ENCODE measurements at places on chromosomes 2 and 18.

DNA sequence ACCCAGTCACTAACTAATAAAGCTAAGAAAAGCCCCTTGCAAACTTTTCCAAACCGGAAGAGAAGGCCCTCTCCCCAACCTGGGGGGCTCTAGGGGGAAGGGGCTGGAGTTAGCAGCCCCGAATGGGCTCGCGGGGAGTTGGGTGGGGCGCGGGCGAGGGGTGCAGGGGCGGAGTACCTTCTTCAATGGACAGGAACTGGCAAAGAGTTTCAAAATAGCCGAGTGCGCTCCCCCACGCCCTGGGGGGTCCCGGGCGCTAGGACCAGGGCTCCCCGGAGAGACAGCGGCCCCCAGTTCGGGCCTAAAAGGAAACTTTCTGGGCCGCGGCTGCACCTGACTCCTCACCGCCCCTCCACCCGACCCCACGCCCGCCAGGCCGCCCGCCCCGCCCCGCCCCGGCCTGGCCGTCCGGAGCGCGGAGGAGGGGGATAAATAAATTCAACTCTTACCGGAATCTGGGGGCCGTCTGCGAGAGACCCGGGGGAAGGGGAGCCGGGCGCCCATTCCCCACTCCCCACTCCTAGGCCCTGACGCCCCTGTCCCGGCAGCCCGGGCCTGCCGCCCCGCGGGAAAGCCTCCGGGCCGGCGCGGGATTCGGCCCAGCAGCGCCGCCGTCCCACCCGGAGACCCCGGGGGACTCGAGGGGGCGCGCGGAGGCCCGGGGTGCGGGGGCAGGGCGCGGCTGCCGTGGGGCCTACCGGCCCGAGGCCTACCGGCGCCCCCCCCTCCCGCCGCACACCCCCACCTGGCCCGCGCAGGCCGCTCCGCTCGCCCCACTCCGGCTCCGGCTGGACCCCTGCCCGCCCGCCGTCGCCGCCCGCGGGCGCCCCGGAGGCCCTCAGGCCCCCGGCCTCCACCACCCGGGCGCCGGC, 868 bp downstream of the INO80D start:
- DNase-seq: peak; percentile 53

GRCh38 chr2:222142027-222142426, 156.8 kb downstream of the PAX3 start:
- no peak for DNase-seq

GRCh38 chr2:218344755-218345417, 11.8 kb upstream of the CATIP start:
- no peak for DNase-seq

DNA sequence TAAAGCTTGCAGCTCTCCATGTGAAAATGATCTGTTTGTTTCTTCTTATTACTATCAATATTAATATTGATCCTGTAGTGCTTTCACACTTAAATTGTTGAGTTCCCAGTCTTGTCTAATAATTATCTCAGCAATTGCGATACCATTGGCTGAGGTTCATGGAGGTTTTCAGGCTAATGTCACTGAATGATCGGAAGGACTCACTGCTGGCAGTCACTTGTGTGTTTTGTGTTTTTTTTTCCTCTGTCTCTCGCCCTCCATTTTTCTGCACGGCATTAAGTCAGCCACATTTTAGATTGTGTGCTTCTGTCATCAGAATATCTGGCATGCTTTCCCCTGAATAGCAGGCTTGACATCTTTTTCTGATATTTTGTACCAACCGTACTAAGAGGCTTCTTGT, 43.7 kb downstream of the AGAP1 start:
- no peak for DNase-seq

DNA sequence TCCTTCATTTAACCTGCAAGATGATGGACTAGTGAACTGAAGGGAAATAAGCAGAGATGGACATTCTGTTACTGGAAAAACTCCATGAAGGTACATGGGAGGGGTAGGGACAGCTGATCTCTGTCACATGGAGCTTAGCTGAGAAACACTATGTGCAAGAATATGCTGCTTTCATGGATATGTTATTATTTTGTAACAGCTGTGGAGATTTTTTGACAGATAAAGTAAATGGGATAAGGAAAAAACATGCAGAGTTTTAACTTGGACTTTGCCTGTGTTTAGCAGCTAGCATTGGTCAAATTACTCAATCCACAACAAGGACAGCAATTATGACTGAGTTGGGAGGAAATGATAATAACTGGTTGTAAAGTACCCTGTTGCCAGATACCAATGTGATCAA, 28.7 kb upstream of the HNRNPA3 start:
- DNase-seq: no peak

DNA sequence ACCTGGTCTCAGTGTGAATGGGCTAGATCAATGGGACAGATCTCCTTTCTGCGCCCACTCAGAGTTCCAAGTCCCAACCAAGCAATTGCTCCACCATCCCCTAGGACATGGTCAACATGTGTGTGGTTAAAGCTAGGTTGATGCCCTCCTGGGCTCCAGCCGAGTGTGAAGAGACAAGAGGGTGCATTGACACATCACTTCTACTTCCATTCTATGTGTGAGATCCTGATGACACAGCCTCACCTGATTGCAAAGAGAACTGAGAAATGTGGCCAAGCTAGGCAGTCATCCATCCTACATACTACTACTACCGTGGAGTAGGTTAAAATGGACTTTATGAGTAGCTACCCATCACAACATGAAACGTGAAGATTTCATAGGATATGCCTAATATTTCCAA, 106.8 kb downstream of the NCKAP5 start:
- no peak for DNase-seq

DNA sequence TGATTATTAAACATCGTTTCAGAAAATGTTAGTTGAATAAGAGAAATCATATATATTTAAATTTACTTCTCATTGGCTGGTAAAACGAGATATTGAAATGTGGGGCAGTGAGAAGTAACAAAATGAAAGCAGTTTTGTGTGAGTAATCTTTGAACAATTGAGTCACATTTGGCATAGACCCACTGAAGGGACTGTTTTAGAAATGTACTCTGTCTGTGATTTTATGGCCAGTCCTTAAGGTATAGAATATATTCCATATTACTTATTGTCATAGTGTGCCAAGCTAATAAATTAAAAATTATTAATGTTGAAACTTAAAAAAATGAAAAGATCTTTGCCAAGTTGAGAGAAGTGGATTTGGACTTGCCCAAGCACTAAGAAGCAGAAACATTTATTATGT, 222.4 kb upstream of the COL3A1 start:
- DNase-seq: no peak

GRCh38 chr18:25283781-25284180, 68.2 kb downstream of the ZNF521 start:
- no peak for DNase-seq

DNA sequence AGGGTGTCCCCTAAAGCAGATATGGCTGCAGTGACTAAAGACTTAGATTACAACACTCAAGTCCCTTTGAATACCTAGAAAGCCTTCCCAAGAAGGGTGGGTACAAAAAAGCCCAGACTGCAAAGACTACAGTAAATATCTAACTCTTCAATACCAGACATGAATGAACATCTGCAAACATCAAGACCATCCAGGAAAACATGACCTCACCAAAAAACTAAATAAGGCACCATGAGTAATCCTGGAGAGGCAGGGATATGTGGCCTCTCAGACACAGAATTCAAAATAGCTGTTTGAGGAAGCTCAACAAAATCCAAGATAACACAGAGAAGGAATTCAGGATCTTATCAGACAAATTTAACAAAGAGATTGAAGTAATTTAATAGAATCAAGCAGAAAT, 138.2 kb upstream of the OTOS start:
- no peak for DNase-seq

DNA sequence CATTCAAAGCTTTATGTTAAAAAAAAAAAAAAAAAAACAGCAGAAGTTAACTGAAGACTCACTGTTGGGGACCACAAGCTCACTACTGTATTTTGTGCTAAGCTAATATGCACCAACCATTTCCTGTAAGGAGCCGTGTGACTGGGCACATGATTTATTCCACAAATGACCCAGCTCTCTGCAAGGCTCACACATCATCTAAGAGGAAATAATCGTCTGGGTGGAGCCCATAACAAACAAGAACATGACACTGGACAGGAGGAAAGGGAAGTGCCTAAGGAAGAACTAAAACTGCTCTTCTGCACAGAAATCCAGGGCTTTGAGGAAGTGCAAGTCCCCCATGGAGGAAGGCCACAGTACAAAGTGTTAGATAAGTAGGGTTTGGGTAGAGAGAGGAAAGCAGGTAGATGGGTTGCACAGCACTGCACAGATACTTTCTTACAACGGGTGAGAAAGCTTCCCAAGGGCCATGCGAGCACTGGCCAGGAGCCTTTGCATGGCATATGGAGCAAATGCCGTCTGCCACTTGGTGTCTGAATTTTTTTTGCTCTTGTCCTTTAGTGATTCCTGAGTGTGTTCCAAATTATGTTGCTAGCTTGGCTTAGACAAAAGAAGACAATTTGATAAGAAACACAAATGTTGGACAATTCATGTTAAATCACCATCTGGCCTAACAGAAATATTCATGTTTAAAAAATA, 24.4 kb downstream of the NFE2L2 start:
- DNase-seq: peak; percentile 76

GRCh38 chr2:69939722-69940121, 21.7 kb downstream of the ASPRV1 start:
- DNase-seq: peak; percentile 45

GRCh38 chr18:44841752-44842587, 161.3 kb downstream of the SETBP1 start:
- DNase-seq: no peak

- DNase-seq: no peak
Observed at GRCh38 chr2:64861452-64862397, 127.5 kb upstream of the SLC1A4 start.

DNA sequence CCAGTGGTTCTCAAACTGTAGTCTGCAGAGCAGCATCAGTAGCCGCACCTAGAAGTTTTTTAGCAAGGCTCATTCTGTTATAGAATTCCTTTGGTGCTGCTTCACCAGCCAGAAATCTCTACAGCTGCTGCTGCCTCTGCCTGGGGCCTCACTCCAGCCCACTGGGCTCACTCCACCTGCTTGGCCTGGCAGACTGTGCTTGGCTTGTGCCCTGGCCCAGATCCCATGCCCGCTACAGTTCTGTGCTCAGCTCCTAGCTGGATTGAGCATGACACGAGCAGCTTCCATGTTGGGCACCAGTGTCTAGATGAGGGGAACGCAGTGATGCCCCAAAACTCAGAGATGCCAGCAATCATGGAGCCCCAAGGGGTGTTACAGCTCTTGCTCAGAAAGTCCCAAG, 22.6 kb downstream of the MAPK4 start:
- no peak for DNase-seq

GRCh38 chr18:44744161-44745121, 63.8 kb downstream of the SETBP1 start:
- no peak for DNase-seq

- no peak for DNase-seq
Observed at GRCh38 chr2:238082827-238083226, 17.3 kb upstream of the ESPNL start.

DNA sequence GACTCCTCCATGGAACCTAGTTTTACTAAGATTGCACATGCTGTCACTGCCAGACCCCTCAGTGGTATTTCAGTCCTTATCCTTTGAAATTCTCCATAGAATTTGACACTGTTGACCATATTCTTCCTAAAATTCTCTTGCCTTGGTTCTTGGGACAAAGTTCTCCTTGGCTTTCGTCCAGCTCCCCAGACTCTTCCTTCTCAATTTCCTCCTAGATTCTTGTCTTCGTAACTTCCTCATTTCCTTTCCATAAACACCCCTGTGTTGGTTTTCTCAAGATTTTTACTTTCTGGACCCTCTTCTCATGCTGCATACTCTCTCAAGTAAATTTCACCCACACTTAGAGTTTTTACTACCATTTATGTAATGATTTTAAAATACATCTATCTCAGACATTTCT, 96.6 kb upstream of the TWSG1 start:
- no peak for DNase-seq

DNA sequence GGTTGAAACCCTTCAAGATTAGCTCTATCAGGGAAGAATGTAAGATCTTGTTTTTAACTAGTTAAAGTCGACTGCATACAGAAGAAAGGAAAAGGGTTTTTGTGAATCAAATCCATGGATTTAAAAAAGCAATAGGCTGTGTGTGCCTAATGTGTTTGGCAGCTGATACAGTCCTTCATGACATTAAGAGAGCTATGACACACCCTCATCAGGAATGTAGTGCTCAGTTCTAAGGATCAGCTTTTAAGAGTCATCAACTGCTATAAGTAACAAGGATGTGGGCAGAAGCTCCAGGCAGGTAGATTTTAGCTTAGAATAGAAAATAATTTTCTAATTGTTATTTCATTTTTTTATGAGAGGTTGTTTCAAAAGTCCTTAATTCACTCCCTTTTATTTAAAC, 52.9 kb downstream of the PPP1R1C start:
- no peak for DNase-seq

- no peak for DNase-seq
Observed at GRCh38 chr18:32339045-32339444, 131.6 kb downstream of the GAREM1 start.

DNA sequence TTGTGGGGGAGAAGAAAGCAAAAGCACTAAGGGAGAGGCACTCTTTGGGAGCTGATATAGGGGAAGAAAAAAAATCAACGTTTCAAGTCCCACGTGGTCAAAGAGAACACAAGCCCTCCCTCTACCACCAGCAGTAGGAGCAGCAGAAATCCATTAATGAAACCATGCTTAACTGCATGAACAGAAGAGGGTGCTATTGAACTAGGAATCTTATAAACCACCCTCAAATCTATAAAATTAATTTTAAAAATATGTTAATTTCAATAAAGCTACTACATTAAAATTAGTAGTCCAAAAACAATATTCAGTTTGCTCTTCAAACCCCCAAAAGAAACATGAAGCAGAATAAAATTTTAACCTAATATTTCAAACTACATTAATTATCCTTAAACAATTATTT, 147.8 kb downstream of the TMEM18 start:
- no peak for DNase-seq

DNA sequence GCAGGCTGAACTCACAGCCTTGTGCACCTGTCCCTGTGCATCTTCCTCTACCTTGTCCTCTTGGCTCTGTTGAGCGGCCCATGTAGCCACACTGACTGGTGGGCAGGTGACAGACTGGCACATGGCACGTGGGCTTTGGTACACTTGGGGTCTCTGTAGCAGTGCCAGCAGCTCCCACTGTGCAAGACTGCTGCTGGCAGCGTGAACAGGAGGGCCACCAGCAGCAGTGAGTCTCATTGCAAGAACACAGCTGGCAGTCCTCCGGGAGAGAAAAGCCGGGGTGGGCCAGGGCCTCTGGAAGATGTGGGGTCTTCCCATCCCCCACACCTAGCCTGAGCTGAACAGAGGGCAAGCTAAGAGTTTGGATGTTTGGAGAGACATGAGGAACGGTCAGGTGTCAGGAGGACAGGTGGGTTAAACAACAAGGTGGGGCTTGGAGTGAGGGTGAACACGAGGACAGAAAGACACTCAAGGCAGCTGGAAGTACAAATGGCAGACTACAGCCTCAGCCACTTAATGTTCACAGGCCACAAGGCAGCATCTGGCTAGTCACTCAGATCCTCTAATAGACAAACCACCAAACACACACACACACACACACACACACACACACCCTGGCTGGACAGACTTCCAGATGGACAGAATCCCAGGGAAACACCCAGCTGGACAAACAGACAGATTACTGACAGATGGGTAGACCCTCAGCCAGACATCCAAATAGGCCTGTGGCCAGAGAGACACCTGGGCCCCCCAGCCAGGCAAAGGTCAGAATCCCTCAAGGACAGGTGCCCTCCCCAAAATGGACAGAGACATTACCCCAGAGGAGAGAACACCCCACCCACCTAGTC, 2.3 kb upstream of the PTPN18 start:
- DNase-seq: no peak

Measured in colonic mucosa (tissue), 4 donors.